Activated naive CD4-positive, alpha-beta T cell treated with anti-CD3 and anti-CD28 coated beads for 36 hours (primary cell): ENCODE measurements at places on chromosomes 3 and 15. TPM values are rescaled to one million over a fixed set of nuclear protein-coding genes. Genes with fewer than 3 reads are reported as not detected.

Gene FOXB1
- not detected for total RNA-seq

Gene ISLR
- total RNA-seq: not detected

Gene NSUN3
- total RNA-seq: 10.9 TPM

Gene FANCD2
- 86.3 TPM for total RNA-seq

Gene ATP13A4
- total RNA-seq: 2.4 TPM

Gene RASGRP1
- total RNA-seq: 44.2 TPM

Gene ALPK3
- 0.05 TPM for total RNA-seq

Gene TIGIT
- 8.8 TPM for total RNA-seq

Gene SNURF
- total RNA-seq: 28.3 TPM
